ENCODE measurements at places on chromosomes 6 and 20.

GRCh38 chr6:2752477-2753109 lies 1.9 kb upstream of the MYLK4 start:
- no peak for DNase-seq

DNA sequence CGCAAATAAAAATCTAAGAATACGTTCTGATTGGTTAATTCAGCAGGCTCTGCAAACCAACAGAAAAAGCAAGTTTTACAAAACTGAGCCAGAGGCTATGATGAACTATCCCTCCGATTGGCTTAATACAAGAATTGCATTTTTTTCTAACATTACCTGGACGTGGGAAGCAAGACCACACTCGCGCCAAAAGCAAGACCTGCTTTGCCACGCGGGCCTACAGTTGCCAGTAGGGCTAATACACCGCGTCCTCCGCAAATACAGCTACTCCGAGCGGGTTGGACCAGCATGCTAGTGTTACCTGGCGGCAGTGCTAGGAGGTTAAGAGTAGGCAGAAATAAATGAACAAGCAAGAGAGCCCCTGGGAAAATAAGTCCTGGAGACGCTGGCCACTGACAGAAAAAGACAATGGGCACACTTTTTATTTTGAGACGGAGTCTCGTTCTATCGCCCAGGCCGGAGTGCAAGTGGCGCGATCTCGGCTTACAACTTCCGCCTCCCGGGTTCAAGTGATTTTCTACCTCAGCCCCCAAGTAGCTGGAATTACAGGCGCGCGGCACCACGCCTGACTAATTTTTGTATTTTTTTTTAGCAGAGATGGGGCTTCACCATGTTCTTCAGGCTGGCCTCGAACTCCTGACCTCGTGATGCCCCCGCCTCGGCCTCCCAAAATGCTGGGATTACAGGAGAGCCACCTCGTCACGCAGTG lies 131.9 kb upstream of the BTN3A2 start:
- DNase-seq: no peak

DNA sequence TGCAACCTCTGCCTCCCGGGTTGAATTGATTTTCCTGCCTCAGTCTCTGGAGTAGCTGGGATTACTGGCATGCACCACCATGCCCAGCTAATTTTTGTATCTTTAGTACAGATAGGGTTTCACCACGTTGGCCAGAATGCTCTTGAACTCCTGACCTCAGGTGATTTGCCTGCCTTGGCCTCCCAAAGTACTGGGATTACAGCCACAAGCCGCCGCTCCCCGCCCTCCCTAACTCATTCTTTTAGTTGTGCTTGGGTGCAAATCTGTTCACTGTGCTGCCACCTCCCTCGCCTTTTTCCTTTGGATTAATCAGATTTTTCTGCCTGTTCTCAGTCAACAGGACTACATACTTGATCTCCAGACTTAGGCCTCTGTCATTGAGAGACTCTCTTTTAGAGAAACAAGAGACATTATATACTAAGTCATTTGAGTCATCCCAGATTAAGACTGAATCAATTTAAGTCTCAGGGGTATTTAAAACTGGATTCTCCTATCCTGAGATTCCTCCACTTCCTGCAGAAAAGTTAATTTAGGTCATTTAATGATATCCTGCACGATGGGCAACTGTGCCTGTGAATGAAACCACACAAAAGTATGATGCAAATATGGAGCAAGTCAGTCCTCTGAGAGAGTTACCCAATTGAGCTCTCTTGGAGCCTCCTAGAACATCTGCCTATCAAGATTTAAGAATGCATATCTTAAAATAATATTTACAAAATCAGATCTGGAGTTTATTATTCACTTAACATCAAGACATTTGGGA lies 136.1 kb upstream of the THEMIS start:
- DNase-seq: no peak

- no peak for DNase-seq
These were observed 185.4 kb upstream of the SLC24A3 start for GRCh38 chr20:19026901-19027644.

- no peak for DNase-seq
These were observed 3.9 kb upstream of the CCN5 start for GRCh38 chr20:44711237-44711636.

DNA sequence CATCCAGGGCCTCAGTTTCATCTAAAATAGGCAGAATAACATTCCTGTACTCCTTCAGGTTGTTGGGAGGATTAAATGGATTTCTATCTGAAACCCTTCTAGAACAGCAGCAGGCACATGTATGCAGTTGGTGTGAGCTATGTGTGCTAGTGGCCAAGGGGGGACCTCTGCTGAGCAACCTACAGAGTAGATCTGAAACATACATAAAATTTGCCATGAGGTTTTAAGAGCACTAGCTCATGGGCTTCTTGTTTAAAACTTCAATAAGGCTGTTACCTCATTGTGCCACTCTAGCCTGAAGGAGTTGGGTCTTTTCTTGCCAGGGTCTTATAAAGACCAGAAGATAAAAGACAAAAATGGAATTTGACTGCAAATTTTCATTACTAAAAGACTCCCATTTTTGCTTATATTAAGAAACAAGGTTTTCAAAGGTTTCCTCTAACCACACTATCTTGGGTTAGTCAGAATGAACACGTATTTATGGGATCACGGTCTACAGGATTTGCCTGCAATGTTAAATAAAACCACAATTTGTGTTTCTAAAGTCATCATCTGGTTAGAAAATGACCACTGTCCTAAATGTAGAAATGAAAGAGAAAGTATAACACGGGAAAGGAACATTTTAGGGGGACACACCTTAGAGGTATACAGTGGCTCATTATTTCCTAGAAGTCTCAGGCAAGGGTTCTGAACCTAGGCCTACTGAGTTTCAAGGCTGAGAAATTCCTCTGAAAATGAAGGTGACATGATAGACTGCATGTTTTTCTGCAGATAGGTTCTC lies 144.9 kb upstream of the OLIG3 start:
- DNase-seq: no peak

- DNase-seq: no peak
These were observed 70.8 kb downstream of the PTPN1 start for GRCh38 chr20:50580842-50581544.

DNA sequence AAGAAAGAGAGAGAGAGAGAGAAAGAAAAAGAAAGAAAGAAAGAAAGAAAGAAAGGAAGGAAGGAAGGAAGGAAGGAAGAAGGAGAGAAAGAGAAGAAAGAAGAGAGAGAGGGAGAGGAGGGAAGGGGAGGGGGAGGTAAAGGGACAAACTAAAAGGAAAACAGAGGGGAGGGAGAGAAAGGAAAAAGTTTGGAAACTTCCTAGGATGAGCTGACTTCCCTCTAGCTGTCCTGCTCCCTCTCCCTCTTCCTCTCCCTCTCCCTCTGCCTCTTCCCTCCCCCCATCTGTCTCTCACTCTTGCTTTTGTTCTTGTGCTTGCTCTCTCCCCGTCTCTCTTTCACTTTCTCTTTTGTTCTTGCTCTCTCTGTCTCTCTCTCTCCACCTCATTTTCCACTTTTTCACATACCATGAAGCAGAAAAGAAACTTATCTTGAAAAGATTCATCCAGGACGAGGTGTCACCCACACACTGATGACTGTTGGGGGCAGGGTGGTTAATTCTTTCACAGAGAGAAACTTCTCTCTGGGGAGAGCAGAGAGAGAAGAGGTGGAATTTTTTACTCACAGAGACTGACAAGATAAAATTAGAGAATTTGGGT lies 56.4 kb upstream of the DUSP22 start:
- no peak for DNase-seq

GRCh38 chr6:157637941-157638662 lies 184.9 kb upstream of the SNX9 start:
- no peak for DNase-seq
